ENCODE measurements at places on chromosomes 16 and 17. TPM values are rescaled to one million over a fixed set of nuclear protein-coding genes. Genes with fewer than 3 reads are reported as not detected.

ABCA6 gene
- total RNA-seq: under 0.01 TPM

NKD1 gene
- total RNA-seq: under 0.01 TPM

BCL7C gene
- 28.8 TPM for total RNA-seq

EFTUD2 gene
- total RNA-seq: 87.7 TPM

INO80E gene
- total RNA-seq: 28.1 TPM
